ENCODE measurements at places on chromosomes 5 and 9. TPM values are rescaled to one million over a fixed set of nuclear protein-coding genes. Genes with fewer than 3 reads are reported as not detected.

CDKN2A gene
- total RNA-seq: not detected

DOLPP1 gene
- total RNA-seq: 4.8 TPM

SPATA31A3 gene
- not detected for total RNA-seq

NDST1 gene
- total RNA-seq: 91.8 TPM

RHOBTB3 gene
- 56.2 TPM for total RNA-seq

WDR38 gene
- not detected for total RNA-seq

LCN6 gene
- total RNA-seq: 6.4 TPM

ZFYVE16 gene
- 27.8 TPM for total RNA-seq

FUT7 gene
- total RNA-seq: not detected

DNA sequence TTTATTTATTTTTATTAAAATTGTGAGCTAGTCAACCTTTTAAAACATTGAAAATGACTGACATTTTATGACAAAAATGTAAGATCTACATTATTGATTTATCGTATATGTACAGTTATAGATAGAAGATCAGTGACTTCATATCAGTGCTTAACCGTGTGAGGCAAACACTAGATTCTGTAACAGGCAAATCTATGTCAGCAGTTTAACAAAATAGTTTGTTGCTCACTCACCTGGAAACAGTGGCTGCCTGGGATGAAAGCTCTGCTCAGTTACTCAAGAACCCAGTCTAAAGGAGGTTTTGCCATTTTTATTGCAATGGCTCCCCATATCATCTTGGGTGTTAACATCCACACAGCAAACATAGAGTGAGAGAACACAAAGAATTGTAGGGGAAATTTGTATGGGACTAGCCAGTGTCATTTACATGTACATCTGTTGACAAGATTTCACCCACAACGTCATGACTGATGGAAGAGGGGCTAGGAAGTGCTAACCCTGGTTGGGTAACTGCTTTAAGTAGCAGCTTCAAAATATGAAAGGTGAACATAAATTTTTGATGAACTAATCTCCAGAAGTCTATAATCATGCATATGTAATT lies 49.0 kb downstream of the SGCD start:
- H3K27ac ChIP-seq: no peak overlapping the region
- H3K4me1 ChIP-seq: peaks cover 9% of the 10 kb centered on the region
- no peak overlapping the region for H3K4me3 ChIP-seq

DNA sequence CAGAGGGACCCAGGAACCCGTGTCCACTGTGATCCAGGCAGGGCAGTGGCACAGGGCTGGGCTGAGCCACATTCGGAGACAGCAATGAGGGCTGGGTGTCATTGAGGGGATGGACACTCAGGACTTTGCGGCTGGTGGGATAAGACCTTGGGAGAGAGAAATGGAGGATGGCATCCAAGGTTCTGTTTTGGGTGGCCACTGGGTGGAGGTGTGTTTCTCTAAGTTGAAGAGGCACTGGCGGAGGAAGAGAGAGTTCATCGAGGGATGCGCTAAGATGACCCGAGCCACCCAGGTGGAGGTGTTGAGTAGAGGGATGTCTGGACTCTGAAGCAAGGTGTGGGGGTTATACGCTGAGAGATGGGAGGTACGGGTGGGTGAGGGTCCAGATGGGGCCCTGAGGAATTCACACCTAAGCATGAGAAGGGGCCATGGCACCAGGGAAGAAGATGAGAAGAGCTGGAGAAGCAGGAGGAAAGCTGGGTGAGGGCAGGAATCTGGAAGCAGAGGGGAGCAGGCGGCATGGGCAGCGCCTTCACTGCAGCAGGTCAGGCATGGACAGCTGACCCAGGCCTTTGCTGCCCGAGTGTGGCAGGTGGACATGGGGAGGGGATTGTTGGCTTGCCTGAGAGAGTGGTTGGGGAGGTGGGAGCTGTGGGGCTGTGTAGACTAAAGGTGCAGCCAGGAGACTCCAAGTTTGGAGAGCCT lies 2.5 kb upstream of the SLC25A48 start:
- H3K27ac ChIP-seq: no peak overlapping the region
- no peak for DNase-seq
- peaks cover 13% of the 10 kb centered on the region for H3K4me1 ChIP-seq
- H3K27me3 ChIP-seq: no peaks in the 10 kb centered on the region
- no peaks in the 10 kb centered on the region for H3K36me3 ChIP-seq

- H3K4me3 ChIP-seq: no peak overlapping the region
- no peak for DNase-seq
- no peak overlapping the region for H3K27ac ChIP-seq
Measured at GRCh38 chr5:137935694-137936093, 46.4 kb downstream of the PKD2L2 start.

DNA sequence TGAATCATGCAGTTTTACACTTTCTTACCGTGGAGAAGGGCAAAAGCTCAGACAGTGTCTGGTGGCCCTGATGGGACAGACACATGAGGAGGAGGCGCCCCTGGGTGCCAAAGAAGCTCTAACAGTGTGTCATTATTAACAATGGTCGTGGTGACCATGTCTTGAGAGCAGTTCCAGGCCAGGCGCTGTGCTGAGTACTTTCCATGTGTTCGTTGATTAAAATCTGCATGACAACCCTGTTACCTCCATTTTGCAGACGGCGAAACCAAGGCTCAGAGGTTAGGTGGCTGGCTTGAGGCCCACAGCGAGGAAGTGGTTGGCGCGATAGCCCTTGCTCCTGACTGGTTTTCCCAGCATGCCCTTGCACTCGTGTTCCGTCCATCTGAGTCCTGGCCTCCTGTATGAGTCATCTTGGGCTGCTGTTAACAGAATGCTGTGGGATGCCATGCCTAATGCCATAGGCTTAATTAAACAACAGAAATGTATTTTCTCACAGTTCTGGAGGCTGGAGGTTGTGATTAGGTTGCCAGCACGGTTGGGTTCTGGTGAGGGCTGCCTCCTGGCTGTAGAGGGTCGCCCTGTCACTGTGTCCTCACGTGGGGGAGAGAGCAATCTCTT lies 92.0 kb downstream of the AMBP start:
- no peak overlapping the region for H3K27ac ChIP-seq
- no peaks in the 10 kb centered on the region for H3K27me3 ChIP-seq
- no peak for DNase-seq
- no peaks in the 10 kb centered on the region for H3K36me3 ChIP-seq
- no peak overlapping the region for H3K4me3 ChIP-seq

GRCh38 chr5:132526290-132526973 lies 16.9 kb downstream of the IL5 start:
- no peak for DNase-seq
- H3K4me3 ChIP-seq: no peak overlapping the region
- no peaks in the 10 kb centered on the region for H3K36me3 ChIP-seq
- peaks cover 6% of the 10 kb centered on the region for H3K4me1 ChIP-seq
- no peak overlapping the region for H3K27ac ChIP-seq
- no peaks in the 10 kb centered on the region for H3K27me3 ChIP-seq

DNA sequence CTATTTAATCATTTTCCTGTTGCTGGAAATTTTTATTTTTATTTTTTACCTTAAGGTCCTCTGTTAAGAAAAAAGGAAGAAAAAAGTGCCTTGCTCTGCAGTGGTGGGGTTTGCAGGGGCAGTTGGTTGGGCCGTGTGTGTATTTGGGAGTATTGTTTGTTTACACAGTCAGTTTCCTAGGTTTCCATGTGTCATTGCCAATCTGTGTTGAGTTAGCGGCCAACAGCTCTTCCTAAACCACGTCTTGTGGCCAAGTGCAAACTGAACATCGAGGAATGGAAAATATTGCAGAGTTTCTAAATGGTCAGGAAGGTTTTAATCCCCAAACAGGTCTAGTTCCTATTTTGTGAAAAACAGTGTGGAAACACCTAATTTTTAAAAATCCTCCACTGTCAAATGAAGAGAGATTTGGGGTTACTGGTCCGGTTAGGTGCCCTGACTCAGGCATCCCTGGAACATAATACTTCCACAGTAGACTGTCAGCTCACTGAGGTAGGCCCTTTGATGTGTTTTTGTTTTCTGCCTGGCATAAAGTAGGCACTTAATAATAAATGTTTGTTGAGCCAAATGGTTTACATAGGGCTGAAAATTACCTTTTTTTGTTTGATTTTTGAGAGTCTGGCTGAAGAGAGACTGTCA lies 37.0 kb downstream of the MAMDC2 start:
- no peaks in the 10 kb centered on the region for H3K4me1 ChIP-seq
- no peaks in the 10 kb centered on the region for H3K27me3 ChIP-seq
- peak; percentile 81 for DNase-seq

DNA sequence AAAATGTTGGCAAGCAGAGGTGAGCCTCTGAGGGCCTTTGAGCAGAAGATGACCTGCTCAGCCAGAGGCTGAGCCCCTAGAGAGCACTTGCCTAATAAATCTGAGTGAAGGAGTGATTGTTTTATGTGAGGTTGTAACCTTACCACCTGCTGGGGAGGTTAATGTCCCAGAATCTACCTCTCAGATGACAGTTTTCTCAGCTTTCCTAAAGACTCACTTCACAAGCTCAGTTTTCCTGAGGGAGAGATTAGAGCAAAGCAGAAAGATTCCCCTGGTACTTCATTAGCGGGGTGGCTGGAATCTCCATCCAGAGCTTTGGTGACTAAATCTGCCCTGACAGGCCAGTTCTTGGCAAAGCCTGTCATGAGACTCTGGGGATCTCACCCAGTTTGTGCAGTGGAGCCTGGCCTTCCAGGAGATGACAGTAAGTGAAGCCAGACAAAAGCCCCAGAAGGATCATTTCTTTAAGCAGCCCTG lies 48.8 kb upstream of the GALNT10 start:
- peaks cover 56% of the 10 kb centered on the region for H3K4me1 ChIP-seq
- H3K27me3 ChIP-seq: no peaks in the 10 kb centered on the region
- DNase-seq: no peak
- no peaks in the 10 kb centered on the region for H3K36me3 ChIP-seq

DNA sequence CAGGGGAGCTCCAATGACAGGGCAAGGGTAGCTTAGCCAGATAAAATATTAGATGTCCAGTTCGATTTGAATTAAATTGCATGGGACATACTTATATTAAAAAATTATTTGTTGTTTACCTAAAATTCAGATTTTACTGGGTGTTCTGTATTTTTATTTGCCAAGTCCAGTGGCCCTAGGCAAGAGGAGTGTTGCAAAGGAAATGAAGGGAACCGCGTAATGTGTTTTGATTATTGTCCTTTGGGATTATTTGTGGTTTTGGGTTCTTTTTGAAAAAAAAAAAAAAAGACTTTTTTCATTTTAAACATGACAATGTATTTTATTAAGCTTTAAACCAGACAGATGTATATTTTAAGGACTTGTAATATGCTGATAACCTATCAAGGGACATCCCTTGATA lies 179.3 kb downstream of the C9orf152 start:
- DNase-seq: no peak
- no peaks in the 10 kb centered on the region for H3K4me1 ChIP-seq
- H3K4me3 ChIP-seq: no peak overlapping the region
- no peaks in the 10 kb centered on the region for H3K27me3 ChIP-seq

DNA sequence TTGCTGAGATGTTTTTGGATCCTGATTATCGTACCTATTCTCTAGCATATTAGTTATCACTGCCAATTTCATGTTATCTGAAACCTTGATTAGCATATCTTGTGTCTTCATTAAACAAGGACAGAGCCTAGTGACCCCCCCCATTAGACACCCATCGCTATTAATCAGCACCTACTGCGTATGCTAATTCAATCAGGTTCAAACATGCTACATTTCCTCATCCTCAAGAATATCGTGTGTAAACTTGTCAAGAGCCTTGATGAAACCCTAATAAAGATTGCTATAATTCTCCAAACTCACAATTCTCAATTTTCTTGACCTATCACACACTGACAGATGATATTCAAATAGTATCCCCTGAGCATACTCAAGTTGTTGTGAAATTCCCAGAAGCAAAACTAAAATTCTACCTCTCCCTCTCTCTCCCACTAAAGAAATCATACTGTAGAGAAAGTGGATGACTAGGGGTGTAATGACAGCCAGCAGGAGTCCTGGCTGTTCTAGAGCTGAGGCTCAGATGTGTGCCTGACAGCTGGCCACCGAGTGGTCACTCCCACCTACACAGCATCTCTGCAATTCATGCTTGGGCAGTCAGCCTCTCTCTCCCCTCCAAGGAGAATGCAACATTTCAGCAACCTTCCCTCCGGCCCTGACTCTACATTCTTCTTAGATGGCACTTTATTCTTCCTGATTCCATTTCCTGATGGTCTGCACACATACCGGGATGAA lies 9.2 kb upstream of the ZNF354A start:
- no peaks in the 10 kb centered on the region for H3K27me3 ChIP-seq
- no peaks in the 10 kb centered on the region for H3K36me3 ChIP-seq
- no peaks in the 10 kb centered on the region for H3K4me1 ChIP-seq
- H3K27ac ChIP-seq: no peak overlapping the region
- no peak overlapping the region for H3K4me3 ChIP-seq

GRCh38 chr5:17378346-17378997 lies 119.6 kb upstream of the TAF11L2 start:
- no peaks in the 10 kb centered on the region for H3K27me3 ChIP-seq
- no peaks in the 10 kb centered on the region for H3K36me3 ChIP-seq
- no peak overlapping the region for H3K27ac ChIP-seq
- H3K4me1 ChIP-seq: no peaks in the 10 kb centered on the region

DNA sequence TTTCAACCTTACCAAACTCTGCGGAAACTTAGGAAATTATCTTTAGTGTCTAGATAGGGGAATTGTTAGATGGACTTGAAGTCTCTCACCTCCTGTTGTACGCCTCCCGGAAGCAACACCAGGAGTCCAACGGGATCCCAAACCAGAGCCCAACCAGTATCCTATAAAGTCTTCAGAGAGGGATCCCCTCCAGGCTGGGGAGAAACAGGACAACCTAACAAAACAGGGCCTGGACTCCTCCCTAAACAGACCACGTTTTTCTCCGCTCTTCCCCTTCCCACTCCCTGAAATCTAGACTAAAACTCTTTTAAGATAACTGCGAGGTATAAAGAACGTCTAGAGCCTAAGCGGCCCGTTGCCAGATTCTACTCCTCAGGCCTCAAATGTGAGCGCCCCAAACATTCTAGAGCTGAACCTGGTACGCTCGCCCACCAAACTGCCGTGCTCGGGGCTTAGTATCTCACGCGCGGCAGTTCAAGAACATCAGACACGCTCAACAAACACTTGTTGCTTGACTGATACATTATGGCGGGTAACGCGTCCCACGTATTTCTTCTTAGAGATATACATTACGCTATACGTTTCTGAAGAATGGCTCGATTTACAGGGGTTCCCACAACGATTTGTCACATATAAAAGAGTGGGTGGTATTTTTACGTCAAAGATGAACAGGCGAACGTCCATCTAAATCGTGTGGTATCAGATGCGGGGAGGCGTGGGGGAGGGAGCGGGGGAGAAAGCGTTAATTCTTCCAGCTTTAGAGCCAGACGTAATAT lies 663 bp upstream of the SMIM27 start:
- H3K27me3 ChIP-seq: no peaks in the 10 kb centered on the region
- DNase-seq: peak; percentile 61
- H3K4me1 ChIP-seq: peaks cover 21% of the 10 kb centered on the region
- peak overlapping the region; percentile 85 for H3K4me3 ChIP-seq
- H3K27ac ChIP-seq: peak overlapping the region; percentile 95
